ENCODE measurements at places on chromosomes 1 and 21. TPM values are rescaled to one million over a fixed set of nuclear protein-coding genes. Genes with fewer than 3 reads are reported as not detected.

- DNase-seq: no peak
Measured at GRCh38 chr1:202244841-202245261, 51.3 kb downstream of the LGR6 start.

The NRAS gene
- 67.3 TPM for total RNA-seq

The PAPPA2 gene
- total RNA-seq: 14.9 TPM

DNA sequence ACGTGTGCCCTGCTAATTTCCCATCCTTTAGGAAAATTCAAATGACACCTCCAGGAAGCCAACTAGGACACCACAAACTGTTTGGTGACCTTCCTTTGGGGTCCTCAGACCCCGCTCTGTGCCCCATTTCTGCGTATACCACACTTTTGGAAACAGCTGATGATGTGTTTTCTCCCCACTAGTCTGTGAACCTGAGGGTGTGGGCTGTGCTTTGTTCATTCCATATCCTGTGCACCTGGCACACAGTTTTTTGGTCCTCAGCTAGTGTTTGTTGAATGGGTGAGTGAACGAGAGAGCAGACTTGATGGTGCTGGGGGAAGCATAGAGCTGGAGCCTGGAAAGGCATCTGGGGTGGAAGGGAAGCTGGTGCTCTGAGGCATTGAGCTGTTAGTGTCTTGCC is 48.6 kb downstream of the RPS6KA1 start:
- DNase-seq: no peak

DNA sequence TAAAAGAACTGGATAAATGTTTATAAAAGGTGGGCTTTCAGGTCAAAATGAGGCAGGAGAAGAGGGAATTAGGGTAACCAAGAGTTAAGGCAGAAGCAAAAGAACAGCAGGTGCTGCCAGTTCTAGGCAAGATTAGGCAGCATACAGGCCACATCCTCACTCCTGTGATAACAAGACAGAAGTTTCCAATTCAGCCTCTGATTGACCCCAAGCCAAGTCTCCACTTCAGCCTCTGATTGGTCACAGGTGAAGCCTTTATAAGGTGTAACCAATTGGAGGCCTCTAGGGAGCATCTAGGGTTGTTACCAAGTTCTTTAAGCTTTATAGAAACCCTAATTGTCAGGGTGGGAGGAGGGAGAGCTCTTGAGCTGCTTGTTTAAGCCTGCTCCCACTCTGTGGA is 160.8 kb downstream of the MATN1 start:
- no peak for DNase-seq

The MPZ gene
- total RNA-seq: 1.2 TPM

DNA sequence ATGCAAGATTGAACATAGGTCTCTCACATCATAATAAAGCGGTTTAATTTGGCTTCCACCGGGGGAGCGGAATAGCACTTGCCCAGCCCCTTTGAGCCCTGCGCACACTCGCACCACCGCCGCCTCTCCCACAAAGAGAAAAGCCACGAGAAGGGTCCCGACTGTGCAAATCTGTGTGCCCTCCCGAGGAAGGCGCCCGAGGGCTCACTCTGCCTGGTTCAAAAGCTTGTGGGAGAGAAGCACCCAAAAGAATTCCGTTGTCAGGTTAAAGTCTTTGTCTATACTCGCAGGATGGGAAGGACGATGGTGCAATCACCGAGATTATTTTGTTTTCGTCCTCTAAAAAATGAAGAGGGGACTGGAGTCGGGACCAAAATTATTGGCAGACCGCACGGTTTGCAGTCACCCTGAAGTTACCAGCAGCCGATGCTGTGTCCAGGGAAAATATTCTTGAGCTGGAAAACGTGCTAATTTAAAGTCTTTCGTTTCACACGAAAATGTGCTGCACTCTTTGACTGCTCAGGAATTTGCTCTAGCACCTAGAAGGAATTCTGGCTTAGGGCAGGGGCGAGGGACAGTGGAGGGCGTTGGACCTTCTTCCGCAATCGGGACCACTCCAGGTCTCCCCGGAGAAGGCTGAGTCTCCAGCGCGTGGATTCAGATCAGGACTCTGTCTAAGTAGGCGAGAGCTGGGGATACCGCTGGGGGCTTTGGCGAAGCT is 6.6 kb upstream of the SIM2 start:
- DNase-seq: no peak

- no peak for DNase-seq
Measured at GRCh38 chr1:215748431-215748830, 181.3 kb downstream of the KCTD3 start.

Data from mammary epithelial cell (primary cell).